A549 (cell line): ENCODE measurements at places on chromosomes 1 and 21. TPM values are rescaled to one million over a fixed set of nuclear protein-coding genes. Genes with fewer than 3 reads are reported as not detected.

DNA sequence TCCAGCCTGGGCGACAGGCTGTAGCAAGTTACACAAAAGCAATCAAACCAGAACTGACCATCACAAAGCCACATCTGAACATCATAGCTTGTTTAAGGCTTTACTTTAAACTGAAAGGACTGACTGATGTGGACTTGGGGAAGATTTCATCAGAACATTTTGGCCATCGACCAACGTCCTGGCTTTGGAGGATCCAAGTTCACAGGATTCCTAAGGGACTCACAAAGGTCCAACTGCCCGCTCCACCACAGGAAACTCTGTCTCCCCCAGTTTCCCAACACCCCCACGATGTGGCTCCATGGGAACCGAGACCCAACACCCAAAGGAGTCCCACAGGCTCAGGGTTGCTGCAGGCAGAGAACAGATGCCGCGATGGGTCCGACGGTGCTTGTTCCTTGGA, 9.3 kb downstream of the SSU72 start:
- DNase-seq, result no peak

- no peak for DNase-seq
Measured at GRCh38 chr1:89844241-89844807, 23.5 kb downstream of the LRRC8D start.

- no peak for DNase-seq
Measured at GRCh38 chr1:239619190-239619589, 232.8 kb downstream of the CHRM3 start.

DNA sequence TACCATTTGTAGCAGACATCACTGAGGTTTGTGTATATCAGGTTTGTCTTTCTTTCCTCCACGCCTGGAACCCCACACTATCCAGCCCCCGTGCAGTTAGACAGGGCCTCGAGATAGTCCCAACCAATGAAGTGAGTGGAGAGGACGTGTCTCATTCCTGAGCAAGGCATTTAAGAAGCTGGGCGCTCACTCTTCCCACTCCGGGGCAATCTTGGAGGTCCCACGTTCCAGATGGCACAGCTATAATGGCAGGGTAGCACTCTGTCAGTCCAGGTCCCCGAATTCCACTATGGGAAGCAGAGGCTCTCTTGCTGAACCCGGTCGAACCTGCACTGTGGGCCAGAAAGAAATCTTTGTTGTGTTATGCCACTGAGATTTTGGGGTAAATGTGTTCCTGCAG, 57.3 kb upstream of the CSF3R start:
- no peak for DNase-seq

Gene LRRC71
- polyA plus RNA-seq, result 0.10 to 0.33 TPM (median 0.14 TPM) in 3 replicates

Gene C1orf116
- 3.2 to 3.6 TPM (median 3.4 TPM) in 3 replicates for polyA plus RNA-seq

Gene HECTD3
- polyA plus RNA-seq, result 15.9 to 21.8 TPM (median 19.6 TPM) in 3 replicates

Gene MCOLN2
- polyA plus RNA-seq, result 2.0 to 3.1 TPM (median 2.5 TPM) in 3 replicates

Gene VSIG8
- polyA plus RNA-seq, result 0.05 to 0.09 TPM in 2 of 3 replicates, not detected in the other
